ENCODE measurements at places on chromosomes 1 and 21.

- DNase-seq = no peak
Measured at GRCh38 chr1:116178837-116179236, 67.6 kb downstream of the MAB21L3 start.

- no peak for DNase-seq
Measured at GRCh38 chr1:1780598-1781525, 2.6 kb upstream of the NADK start.

- DNase-seq = no peak
Measured at GRCh38 chr1:98385652-98386051, 275.9 kb upstream of the SNX7 start.

GRCh38 chr1:1779320-1779675, 1.0 kb upstream of the NADK start:
- no peak for DNase-seq

- no peak for DNase-seq
Measured at GRCh38 chr1:99784809-99785255, 18.4 kb upstream of the FRRS1 start.

DNA sequence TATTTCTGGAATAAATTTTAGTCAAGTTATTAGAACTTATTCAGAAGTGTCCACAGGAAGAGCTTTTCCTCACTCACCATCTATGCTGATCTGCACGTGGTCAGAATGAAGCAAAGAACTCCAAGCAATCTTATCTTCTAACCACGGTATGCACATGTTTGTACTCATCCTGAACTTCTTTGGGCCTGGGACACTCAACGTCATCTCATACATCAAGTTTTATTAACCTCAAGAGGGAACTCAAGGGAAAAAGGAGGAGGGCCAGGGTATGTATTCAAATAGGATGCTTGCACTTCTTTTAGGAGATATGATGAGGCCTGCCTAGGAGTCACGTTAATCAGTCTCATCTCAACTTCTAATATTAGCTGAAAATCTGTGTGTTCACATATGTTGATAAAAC, 142.5 kb downstream of the C1orf94 start:
- no peak for DNase-seq
